ENCODE measurements at places on chromosomes 4 and X.

- ATAC-seq = no peak
Observed at GRCh38 chr4:14742054-14742453, 260.2 kb upstream of the CPEB2 start.

DNA sequence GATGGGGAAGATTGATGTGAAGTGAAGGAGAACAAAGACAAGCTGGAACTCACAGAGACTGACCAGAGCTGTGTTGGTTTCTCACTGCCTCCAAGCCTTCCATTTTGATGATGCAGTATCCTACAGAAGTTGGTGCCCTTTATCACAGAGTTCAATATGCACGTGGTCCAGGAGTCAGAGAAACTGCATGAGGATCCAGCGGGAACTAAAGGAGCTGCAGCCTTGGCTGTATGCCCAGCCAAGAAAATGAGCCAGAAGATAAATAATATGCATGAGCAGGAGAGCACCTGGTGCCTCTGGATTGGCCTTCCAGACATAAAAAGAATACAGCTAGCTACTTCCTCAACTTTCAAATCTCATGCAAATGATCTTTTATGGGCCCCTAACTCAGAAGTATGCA is 44.3 kb upstream of the DCLK2 start:
- ATAC-seq = no peak

- ATAC-seq = no peak
Observed at GRCh38 chr4:54695337-54695736, 37.6 kb downstream of the KIT start.

- no peak for ATAC-seq
Observed at GRCh38 chrX:115018040-115018647, 728 bp upstream of the IL13RA2 start.

DNA sequence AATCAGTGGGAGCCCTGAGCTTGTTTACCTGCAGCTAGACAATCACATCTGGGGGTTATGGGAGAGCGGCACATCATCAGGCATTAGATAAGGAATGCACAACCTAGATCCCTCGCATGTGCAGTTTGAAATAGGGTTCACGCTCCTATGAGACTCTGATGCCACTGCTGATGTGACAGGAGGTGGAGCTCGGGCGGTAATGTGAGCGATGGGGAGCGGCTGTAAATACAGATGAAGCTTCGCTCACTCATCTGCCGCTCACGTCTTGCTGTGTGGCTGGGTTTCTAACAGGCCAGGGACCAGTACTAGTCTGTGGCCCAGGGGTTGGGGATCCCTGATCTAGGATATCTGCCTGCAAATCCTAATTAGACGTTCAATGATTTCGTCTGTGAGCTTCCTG is 90.3 kb downstream of the CRMP1 start:
- no peak for ATAC-seq

DNA sequence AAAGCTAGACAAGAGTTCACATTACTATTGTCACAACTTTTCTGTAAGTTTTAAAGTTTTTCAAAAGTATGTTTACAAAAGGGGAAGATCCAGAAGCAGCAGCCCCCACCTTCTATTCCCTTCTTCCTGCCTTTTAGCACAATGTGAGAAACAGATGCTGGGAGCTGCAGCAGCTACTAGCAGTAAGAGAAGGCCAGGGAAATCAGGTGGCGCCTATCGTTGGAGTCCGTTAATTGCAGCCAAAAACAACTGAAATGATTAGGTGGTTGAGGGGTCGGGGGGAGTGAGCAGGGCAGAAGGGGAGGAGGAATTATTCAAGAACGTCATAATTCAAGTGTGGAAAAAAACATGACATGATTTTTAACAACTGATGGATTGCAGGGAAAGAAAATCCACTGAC is 27.4 kb downstream of the FRYL start:
- peak; percentile 21 for ATAC-seq

Data from SK-N-SH treated with all-trans-retinoic acid at 6 μM for 48 hours (cell line).